ENCODE measurements at places on chromosomes 7 and 10. TPM values are rescaled to one million over a fixed set of nuclear protein-coding genes. Genes with fewer than 3 reads are reported as not detected.

GNAT3 gene
- total RNA-seq: not detected

TMEM213 gene
- 0.26 TPM for total RNA-seq

FKBP6 gene
- total RNA-seq: not detected

OGDHL gene
- total RNA-seq: not detected

GSTO2 gene
- 0.72 TPM for total RNA-seq

TMEM184A gene
- total RNA-seq: not detected

HKDC1 gene
- 6.9 TPM for total RNA-seq

STK31 gene
- 0.29 TPM for total RNA-seq

BAIAP2L1 gene
- 1.5 TPM for total RNA-seq

SUN3 gene
- not detected for total RNA-seq

NUTM2E gene
- total RNA-seq: 0.20 TPM

HOXA5 gene
- total RNA-seq: not detected

EEPD1 gene
- total RNA-seq: 12.4 TPM

CFAP58 gene
- 0.13 TPM for total RNA-seq

ORC5 gene
- total RNA-seq: 18.0 TPM

HOXA6 gene
- not detected for total RNA-seq

PNLIPRP1 gene
- not detected for total RNA-seq

INHBA gene
- 0.25 TPM for total RNA-seq
